ENCODE measurements at places on chromosomes 16 and 17.
A peak's percentile ranks its signal among the peaks of the same experiment; 100 is the strongest.

GRCh38 chr16:81397058-81397878, 47.3 kb upstream of the CMIP start:
- DNase-seq: no peak

DNA sequence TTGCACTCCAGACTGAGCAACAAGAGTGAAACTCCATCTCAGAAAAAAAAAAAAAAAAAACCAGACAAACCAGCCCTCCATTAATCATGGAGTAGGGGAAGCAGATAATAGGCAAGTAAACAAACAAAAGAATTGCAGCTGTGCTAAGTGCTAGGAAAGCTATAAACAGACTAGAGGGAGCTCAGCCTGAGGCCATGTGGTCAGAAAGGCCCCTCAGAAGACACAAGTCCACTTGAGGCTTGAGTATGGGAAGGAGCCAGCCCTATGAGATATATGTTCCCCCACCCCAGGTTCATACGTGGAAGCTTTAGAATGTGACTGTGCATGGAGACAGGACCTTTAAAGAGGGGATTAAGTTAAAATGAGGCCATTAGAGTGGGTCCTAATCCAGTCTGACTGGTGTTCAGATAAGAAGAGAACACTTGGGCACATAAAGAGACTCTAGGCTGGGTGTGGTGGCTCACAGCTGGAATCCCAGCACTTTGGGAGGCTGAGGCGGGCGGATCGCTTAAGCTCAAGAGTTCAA, 132.6 kb upstream of the NOL11 start:
- DNase-seq: no peak

DNA sequence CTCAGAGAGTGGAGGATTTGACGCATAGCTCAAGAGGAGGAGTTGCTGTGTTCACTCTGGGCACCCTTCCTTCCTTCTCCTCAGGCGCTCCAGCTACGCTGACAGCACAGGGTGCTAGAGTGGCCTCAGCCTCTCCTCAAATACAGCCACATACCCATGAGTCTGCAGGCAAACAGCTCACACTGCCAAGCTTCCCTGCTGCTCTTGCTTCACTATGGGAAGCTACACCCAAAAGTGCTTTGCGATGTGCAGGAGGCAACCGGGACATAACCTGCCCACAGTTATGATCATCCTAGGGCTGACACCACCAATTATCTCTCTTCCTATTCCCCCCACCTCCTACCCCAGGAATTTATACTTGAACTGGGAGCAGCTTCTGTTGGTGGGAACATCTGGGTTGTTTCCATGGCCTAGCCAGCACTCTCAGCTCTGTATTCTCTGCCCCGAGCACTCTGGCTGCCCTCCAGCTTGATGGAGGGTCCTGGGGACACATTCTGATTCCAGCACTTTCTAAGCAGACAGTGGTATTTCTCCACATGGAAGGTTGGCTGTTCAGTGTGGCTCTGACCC, 40.3 kb upstream of the SREBF1 start:
- DNase-seq: no peak

GRCh38 chr16:60091529-60091928, 1357.4 kb upstream of the GOT2 start:
- no peak for DNase-seq

DNA sequence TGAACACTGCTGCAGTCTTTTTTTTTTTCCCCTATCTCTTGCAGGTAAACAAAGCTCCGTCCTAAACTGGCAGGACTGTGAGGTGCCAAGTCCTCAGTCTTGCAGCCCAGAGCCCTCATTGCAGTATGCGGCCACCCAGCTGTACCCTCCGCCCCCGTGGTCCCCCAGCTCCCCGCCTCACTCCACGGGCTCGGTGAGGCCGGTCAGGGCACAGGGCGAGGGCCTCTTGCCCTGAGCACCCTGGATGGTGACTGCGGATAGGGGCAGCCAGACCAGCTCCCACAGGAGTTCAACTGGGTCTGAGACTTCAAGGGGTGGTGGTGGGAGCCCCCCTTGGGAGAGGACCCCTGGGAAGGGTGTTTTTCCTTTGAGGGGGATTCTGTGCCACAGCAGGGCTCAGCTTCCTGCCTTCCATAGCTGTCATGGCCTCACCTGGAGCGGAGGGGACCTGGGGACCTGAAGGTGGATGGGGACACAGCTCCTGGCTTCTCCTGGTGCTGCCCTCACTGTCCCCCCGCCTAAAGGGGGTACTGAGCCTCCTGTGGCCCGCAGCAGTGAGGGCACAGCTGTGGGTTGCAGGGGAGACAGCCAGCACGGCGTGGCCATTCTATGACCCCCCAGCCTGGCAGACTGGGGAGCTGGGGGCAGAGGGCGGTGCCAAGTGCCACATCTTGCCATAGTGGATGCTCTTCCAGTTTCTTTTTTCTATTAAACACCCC, 13.8 kb downstream of the IL34 start:
- no peak for DNase-seq

DNA sequence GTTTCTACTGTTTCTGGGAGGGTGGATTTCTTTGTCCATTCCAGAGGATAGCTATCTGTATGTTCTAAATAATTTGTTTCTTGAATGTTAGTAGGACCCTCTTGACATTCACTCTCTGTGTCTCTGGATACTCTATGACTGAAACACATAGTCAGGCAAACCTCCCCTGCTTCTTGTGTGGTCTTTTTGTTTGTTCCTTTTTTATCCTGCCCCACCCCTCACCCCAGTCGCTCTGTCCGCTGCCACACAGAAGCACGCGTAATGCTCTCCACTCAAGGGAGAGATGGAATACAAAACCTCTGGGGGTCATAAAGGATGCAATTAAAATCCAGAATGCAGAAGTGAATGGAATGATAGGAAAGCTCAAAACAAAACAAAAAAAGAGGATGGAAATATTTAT, 253.1 kb downstream of the RBFOX1 start:
- no peak for DNase-seq

DNA sequence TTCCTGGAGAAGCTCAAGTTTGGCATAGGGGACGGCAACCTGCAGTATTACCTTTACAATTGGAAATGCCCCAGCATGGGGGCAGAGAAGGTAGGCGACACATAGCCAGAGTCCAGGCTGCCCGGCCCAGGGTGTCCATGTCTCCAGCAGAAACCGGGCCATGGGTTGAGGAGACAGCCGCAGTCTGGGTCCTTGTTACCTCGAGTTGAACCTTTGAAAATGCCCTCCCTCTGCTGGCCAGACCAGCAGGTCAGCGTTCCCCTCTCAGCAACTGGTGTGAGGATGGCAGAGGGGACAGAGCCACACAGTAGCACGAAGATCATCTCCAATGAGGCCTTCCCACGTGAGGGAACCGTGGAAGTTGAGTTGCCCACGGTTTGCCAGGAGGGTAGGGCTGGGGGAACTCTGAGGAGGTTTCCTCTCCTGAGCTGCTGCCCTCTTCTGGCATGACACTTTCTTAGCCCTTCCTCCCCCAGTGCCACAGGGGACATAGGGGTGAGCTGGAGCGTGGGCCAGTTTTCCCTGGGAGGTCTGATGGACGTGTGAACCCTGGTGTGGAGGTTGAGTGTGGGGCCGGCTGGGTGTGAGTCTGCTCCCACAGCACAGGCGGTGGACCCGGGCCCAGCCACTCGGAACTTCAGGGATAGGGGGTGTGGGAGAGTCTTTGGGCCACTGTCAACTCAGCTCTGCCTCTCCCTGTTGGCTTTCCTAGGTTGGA, 27.2 kb downstream of the PLCD3 start:
- no peak for DNase-seq

DNA sequence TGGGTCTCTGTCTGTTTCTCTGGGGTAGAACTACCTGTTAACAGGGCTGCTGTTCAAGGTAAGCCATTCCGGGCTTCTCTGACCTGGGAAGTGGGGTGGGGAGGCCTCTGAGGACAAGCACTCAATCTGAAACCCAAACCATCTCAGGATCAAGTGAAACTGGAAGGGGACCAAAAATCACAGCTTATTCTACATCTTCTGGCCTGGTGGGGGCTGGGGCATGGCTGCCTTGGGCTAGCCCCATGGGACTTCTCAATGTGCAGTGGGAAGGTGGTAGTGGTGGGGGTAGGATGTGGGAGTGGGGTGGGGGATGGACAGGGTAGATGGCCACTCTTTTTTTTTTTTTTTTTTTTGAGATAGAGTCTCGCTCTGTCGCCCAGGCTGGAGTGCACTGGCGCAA, 5.5 kb downstream of the FLOT2 start:
- peak; percentile 45 for DNase-seq
